ENCODE measurements at places on chromosomes 5 and 9. TPM values are rescaled to one million over a fixed set of nuclear protein-coding genes. Genes with fewer than 3 reads are reported as not detected.
A peak's percentile ranks its signal among the peaks of the same experiment; 100 is the strongest.

PCDHA13 gene
- 0.31 TPM for total RNA-seq

GRCh38 chr9:16682273-16682672 lies 188.2 kb downstream of the BNC2 start:
- no peak for DNase-seq

SH3RF2 gene
- total RNA-seq: 179 TPM

NCS1 gene
- total RNA-seq: 11.5 TPM

AFAP1L1 gene
- 38.6 TPM for total RNA-seq

CAVIN4 gene
- total RNA-seq: 38.0 TPM

DNA sequence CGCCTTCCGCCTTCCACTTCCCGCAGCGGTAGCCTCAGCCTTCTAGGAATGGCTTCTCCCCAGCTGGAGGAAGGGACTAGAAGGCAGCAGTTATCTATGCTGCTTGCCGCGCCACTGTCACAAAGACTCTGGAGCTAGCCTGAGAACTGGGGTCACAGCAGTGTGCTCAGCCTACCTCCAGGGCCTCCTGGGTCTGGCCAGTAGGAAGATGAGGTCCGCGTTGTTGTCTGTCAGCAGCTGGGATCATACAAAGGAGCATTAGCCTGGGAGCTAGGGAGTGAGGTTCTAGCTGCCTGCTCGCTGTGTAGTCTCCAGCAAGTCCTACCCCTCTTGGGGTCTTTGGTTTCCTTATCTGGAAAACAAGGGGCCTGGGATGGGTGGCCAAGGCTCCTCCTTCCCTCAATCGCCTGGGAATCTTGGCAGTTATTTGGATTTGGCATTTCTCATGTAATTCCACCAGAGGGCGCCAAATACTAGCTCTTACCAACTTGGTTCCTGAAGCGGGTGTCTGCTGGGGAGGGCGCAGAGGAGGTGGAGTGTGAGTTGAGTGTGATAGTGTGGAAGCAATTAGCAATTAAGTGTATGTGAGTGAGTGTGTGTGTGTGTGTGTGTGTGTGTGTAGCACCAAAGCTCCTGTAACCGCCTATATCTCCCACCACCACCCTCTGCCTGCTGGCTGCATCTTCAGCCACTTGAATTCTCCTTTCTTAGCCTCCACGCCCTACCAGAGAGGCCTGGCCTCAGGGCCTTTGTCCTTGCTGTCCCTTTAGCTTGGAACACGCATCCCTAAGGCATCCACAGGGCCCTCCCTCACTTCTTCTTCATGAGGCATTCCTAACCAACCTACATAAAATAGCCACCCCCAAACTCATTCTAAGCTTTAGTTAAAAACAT lies 97.1 kb downstream of the ENTREP1 start:
- DNase-seq: peak; percentile 42

DNA sequence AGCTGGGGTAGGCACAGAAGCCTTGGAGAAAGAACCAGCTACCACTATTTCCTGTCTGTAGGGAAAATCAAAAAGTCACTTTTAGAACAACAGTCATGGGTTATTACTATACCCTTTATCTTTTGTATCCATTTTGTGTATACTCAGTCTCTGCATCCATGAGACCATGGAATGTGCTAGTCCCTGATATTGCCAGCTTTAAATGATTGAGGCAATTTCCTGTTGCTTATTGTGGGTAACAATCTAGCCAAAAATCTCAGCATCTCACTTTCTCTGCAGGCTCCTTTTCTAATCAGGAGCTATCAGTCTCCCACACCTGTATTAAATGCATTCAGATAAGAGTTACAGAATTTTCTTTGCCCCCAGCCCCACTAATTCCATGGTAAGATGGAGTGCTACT lies 968 bp upstream of the KDM3B start:
- DNase-seq: no peak

- DNase-seq: no peak
These were observed 4.4 kb downstream of the LRRC8A start for GRCh38 chr9:128886211-128886891.

DNA sequence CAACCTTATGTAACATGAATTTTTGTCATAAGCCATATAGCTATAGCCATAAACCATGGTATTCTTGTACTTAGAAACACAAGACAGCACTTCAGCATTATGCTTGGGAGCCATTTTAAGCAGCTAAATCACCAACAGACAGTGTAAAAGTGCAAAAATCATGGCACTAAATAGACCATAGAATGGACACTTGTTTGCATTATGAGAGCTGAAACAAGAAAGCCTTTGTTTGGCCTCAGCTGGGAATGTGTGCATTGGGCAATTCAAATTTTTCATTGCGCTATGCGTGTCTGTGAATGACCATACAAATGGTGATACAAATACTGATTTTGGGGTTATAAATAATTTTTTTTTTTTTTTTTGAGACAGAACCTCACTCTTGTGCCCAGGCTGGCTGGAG lies 23.7 kb downstream of the KDM4C start:
- DNase-seq: no peak

DNA sequence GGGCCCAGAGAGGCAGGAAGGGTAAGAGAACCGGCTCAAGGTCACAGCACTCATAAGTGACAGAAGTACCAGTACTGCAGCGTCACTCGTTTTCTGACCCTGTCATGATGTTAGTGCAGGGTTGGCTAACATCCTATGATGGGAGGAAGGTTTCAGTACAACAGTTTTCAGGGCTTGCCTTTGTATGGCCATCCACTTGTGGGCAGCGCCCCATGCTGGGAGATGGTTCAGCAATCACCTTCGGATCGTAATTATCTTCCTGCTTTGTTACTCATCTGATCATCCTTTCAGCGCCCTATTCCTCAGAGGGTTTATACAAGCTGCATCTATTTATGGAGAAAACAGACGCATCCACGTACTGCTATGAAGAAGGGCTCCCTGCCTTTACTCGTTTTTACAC lies 2.4 kb downstream of the MAP1B start:
- no peak for DNase-seq

Data from left cardiac atrium (tissue), 4 donors.